GM12865 (cell line): ENCODE measurements at places on chromosomes 16 and 17.

DNA sequence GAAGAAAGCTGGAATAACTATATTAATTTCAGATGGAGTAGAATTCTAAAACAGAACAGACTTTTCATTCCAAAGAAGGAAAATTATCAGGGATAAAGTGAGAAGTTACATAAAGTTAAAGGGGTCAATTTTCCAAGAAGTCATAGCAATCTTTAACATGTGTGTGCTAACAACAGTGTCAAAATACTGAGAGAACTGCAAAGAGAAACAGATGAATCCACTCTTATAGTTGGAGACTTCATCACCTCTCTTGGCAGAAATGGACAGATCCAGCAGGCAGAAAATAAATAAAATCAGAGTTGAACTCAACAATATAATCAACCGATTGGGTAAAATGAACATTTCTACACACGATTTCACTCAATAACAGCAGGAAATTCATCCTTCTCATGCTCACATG, 5.4 kb downstream of the ABCA9 start:
- DNase-seq, result no peak

GRCh38 chr16:79972053-79972704, 371.6 kb upstream of the MAF start:
- no peak for DNase-seq

DNA sequence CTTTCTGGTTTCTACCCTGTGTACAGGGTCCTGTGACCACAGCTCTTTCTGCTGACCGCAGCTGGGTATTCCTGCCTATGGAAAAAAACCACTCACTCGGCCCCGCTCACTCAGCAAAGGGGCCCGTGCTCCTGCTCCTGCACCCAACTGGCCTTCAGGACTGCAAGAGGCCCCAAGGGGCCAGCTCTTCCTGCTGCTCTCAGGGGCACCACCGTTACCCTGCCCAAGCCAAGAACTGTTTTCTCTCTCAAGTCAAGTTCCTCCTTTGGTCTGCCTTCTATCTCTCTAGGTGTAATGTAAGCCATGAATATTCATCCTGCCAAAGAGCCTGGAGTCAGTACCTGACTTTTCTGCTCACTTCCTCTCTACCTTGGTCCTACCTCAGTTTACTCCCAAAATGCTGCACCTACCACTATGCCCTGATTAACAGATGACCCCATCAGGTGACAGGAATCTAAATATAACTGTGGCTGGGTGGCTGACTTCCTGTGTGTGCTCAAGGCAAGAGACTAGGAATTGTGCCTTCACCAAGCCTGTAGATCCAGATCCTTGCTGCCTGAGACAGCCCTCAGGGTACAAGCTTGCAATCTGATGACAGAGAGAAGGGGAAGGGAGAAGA, 20.4 kb upstream of the SCIMP start:
- peak; percentile 68 for DNase-seq

DNA sequence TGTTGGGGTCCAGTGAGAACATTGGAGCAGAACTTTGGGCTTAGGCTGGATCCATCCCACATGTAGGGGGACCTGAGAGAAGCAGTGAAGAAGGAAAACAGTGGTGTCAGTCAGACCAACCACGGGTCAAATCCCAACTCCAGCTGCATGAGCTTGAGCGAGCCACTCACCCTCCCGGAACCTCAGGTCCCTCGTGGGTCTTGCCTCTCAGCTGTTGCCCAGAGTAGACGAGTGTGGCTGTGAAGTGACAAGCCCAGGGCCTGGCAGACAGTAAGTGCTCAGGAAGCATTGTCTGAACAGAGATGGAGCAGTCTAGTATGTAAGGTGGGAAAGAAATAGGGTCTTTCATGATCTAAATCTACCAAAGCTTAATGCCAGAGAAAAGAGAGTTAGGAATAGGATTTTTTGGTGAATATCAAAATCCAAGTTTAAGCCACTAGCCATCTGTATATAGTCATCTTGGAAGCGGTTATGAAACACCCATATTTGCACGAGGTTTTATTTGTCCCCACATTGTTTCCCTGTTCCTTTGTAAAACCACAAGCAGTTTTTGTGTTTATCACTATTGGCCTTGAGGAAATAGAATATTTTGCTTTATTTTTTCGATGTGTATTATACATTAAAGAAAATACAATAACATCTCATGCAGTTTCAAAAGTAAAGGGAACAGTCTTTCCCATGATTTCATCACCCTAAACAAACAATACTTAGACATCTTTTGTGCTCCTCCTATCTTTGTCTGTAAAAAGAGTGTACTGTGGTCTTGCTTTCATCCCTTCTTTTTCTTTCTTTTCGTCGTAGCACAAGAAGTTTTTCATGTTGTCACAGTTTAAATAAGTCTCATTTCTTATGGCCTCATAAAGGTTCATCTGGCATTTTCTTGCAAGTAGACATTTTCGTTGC, 112.0 kb downstream of the CLEC16A start:
- no peak for DNase-seq

GRCh38 chr16:76265434-76266045, 11.7 kb upstream of the CNTNAP4 start:
- DNase-seq, result peak; percentile 54

DNA sequence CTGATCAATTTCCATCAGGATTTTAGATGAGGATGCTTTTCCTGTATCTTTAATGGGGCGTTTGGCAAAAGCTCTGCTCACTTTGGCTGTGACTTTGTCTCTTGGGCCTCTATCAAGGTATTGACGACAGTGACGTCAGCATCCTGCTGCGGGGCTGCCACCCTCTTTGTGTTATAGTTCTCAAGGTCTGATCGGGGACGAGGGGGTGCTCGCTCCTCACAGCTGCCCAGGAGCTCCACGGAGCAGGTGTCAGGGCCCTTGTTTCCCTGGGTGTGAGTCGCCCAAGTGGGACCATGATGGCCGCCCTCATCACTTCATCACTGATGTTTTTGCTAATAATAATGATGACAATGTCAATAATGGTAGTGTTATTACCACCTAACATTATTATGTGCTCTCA, 65.4 kb downstream of the CMIP start:
- DNase-seq, result no peak

- no peak for DNase-seq
These were observed 15.3 kb upstream of the RPTOR start for GRCh38 chr17:80529104-80529903.

GRCh38 chr17:74206332-74206818, 2.9 kb downstream of the RPL38 start:
- DNase-seq, result no peak

DNA sequence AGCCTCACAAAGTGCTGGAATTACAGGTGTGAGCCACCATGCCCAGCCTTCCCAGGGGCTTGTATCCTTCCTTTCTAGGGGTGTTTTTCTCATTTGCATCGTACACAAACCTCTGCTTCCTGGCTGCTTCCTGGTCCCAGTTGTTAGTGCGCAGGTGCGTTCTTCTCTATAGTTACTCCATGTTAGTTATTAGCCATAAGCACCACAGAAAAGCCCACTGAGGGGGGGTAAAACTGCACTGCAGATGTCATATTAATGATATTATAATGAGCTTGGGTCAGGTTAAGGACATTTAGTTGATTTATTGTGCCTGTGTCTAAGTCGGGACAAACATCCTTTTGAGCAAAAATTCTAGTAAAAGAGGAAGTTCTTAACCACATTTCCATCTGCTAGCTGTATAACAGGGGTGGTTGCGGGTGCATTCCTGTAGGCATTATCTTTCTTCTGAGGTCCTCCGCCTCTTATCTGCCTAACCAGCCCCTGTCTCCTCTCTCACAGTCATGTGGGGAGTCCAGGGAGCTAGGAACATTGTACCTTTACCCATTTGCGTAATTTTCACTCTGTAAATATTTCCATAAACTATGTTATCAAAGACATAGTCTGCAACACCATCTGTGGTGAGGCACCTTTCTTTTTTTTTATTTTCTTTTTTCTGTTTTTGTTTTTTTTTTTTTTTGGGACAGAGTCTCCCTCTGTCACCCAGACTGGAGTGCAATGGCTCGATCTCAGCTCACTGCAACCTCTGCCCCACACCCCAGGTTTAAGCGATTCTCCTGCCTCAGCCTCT, 23.6 kb upstream of the ATF7IP2 start:
- peak; percentile 48 for DNase-seq

DNA sequence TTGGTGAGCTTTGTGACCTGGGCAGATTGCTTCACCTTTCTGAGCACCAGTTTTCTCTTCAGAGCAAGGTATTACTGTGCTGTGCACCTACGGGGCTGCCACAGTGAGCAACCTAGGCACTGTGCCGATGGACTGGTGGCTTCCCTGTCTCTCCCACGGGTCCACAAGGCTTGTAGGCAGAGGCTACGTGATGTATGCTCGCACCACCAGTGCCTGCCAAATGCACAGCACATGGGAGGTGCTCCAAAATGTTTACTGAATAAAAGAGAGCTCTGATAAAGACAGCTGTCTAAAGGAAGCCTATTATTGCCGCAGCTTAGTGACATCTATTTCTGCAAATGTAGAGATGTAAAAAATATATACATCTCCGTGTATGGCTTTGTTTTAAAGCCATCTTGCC, 139.2 kb downstream of the CDK5R1 start:
- no peak for DNase-seq

DNA sequence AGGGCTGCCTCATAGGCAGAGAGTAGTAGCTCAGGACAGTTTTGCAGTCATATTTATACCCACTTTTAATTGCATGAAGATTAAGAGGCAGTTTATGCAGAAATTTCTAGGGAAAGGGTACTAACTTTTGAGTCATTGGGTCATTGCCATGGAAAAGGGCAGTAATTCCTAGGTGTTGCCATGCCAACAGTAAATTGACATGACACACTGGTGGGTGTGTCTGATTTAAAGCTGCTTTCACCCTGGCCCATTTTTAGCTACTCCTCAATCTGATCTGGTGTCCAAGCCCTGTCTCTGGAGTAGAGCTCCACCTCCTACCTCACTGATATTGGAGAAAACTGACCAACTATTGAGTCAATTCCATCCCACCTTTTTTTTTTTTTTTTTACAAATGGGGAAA, 161.5 kb upstream of the ZKSCAN2 start:
- no peak for DNase-seq

DNA sequence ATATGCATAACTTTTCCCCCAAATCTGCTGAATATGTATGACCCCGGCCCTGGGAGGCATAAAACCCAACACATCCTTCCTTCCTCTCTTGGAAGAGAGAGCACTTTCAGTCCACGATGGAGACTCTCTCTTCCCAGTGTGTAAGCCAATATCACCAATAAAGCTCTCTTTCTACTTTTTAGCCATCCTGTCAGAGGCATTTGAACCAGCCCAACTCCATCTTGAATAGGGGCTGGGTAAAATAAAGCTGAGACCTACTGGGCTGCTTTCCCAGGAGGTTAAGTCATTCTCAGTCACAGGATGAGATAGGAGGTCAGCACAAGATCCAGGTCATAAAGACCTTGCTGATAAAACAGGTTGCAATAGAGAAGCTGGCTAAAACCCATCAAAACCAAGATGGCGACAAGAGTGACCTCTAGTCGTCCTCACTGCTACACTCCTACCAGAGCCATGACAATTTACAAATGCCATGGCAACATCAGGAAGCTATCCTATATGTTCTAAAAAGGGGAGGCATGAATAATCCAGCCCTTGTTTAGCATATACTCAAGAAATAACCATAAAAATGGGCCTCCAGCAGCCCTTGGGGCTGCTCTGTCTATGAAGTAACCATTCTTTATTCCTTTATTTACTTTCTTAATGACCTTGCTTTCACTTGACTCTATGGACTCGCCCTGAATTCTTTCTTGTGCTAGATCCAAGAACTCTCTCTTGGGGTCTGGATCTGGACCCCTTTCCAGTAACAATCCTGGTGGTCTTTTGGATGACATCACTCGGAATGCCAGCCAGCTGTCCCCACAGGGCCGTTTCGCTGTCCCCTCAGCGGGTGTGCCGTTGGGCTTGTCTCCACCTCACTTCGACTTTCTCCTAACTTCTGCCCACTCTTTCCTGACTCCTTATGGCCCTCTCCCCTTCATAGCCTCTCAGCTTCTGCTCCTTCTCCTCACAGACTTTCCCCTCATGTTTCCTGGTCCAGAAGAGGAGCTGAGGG, 53.4 kb upstream of the NKD1 start:
- DNase-seq, result no peak

DNA sequence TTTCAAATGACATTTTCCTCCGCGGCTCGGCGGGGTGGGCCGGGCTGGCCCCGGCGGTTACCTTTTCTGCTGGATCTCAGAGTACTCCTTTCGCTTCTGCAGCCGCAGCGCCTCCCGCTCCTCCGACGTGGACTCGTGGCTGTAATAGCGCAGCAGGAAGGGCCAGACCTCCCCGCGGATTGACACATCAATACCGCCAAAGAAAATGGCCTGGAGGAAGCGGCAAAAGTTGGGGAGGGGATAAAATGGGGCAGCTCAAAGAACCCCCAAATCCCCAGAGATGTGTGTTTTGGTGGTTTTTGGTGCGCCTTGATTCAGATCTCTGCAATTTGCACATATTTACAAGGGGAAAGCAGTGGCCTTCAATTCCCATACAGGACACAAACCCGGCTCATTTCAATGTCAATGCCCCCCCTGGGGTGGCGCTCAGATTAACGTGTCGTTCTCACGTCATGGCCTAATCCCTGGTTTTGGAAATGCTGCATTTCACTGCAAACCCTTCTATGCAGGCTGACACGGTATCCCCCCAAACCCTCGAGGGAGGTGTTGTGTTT, 85.9 kb downstream of the TBC1D16 start:
- DNase-seq, result no peak

DNA sequence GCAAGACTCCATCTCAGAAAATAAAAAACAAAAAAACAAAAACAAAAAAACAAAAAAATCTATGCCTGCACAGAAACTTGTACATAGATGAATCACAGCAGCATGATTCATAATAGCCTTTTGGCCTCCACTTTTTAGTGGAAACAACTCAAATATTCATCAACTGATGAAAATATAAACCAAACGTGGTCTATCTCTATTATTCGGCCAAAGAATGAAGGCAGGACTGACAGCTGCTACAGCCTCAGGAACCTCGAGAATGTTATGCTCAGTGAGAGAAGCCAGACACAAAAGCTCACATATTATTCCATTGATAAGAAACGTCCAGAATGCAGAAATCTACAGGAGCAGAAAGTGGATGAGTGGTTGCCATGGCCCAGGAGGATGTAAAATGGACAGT, 19.8 kb downstream of the PPL start:
- DNase-seq, result no peak

- no peak for DNase-seq
These were observed 29.7 kb downstream of the TBX21 start for GRCh38 chr17:47762728-47763127.

- no peak for DNase-seq
These were observed 7.4 kb downstream of the HS3ST3A1 start for GRCh38 chr17:13594310-13594709.

DNA sequence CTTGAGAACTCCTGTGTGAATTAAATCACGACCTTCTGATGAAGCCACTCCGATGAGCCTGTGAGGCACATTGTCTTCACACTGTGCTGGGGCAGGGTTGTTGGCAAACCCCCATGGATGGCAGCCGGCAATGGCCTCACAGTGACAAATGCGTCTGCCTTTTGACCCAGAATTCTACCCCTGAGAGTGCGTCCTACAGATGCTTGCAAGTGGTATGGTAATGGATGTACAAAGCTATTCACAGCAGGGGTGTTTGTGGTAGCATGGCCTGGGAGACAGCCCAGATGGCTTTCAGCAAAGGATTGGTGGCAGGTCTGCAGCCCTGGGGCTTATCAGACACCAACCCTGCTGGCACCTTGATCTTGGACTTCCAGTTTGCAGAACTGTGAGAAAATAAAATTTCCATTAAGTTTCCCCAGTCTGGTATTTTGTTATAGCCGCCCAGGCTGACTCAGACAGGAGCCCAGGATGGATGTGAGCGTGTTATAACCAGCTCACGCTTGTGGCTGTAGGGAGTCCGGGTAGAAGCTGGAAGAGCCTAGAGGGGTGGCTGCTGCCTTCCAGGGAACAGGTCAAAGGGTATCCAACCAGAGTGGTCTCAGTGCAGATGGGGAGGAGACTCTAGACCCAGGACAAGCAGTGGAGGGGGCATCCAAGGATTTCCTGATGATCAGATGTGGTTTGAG, 10.1 kb downstream of the AFMID start:
- no peak for DNase-seq
